ENCODE measurements at places on chromosomes 7 and 10. TPM values are rescaled to one million over a fixed set of nuclear protein-coding genes. Genes with fewer than 3 reads are reported as not detected.
A peak's percentile ranks its signal among the peaks of the same experiment; 100 is the strongest.

Gene SFMBT2
- 0.07 TPM for total RNA-seq

Gene STYXL1
- 98.2 TPM for total RNA-seq

- H3K36me3 ChIP-seq: no peaks in the 10 kb centered on the region
- H3K4me1 ChIP-seq: no peaks in the 10 kb centered on the region
- H3K27ac ChIP-seq: no peak overlapping the region
- no peak overlapping the region for H3K4me3 ChIP-seq
Observed at GRCh38 chr7:115191526-115191925, 269.6 kb downstream of the MDFIC start.

DNA sequence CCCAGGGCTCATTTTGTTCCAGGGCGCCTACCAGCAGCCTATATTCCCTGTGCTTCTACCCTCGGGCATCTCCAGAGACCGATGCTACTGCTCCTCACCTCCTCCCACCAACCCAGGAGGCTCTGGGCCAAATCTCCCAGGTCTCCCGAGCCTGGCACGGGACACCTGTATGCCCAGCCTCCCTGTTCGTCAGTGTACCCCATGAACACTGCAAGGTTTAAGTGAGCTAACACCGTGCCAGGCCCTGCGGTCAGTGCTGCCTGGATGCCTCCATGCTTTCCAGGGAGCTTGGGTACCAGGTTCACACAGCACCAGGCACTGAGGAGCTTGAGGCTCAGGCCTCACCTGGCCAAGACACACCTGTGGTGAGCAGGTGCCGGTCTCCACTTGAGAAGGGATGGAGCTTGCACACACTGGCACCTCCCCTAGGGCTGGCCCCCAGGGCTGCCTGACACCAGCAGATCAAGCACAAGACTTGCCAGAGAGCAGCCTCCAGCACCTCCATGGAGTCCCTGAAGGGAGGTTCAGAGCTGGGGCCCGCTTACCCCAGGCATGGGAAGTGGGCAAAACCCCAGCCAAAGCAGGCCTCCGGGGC, 80.3 kb downstream of the FAM53B start:
- DNase-seq: no peak
- H3K36me3 ChIP-seq: no peaks in the 10 kb centered on the region
- H3K27me3 ChIP-seq: no peaks in the 10 kb centered on the region
- no peak overlapping the region for H3K4me3 ChIP-seq
- H3K4me1 ChIP-seq: no peaks in the 10 kb centered on the region
- no peak overlapping the region for H3K27ac ChIP-seq

GRCh38 chr7:3043544-3044371, at the start of gene CARD11:
TSS of gene CARD11 (minus strand) at chr7:3043867. CDS start at chr7:2958506, 85,361 bp downstream.
- H3K27ac ChIP-seq: peak within 1 kb of the TSS; percentile 56
- peaks cover 15% of the 10 kb centered on the region for H3K4me1 ChIP-seq
- no peaks in the 10 kb centered on the region for H3K27me3 ChIP-seq
- H3K4me3 ChIP-seq: peak within 1 kb of the TSS; percentile 91

GRCh38 chr7:42930889-42931288, 1.1 kb downstream of the PSMA2 start:
- H3K4me3 ChIP-seq: peak overlapping the region; percentile 81
- H3K4me1 ChIP-seq: peaks cover 30% of the 10 kb centered on the region
- 0 out of 2 replicates have a peak overlapping the region, but pooled peaks have one; percentile 0 for H3K27ac ChIP-seq
- no peaks in the 10 kb centered on the region for H3K27me3 ChIP-seq
- H3K36me3 ChIP-seq: peaks cover 35% of the 10 kb centered on the region

DNA sequence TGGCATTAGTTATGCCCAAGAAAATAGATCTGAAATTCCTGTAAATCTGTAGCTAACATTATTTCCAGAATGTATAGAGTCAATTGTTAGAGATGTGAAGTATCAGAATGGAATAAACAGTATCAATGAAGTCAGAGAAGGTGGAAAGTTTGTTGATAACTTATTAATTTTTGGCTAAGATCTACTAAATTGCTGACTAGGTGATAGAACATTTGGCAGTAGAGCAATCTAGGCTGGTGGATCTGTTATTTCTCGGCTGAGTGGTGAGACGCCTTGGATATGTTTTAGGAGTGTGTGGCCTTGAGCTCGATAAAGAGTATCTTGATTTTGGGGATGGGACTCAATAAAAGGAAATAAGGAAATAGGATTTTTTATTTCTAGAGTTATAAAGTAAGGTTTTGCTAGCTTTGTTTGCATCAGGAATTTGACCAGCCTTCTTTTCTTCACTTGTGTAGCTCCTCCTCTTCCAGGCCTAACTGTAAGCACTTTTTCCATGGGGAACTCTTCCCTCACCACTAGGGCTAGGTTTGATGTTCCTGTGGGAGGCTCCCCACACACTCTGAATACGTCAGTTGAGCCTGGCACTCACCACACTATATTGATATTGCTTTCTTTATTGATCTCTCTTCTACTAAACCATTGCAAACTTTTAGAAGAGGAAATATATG, 86.8 kb upstream of the CSTF2T start:
- no peak for DNase-seq
- no peak overlapping the region for H3K27ac ChIP-seq
- H3K4me3 ChIP-seq: no peak overlapping the region
- no peaks in the 10 kb centered on the region for H3K36me3 ChIP-seq
- H3K4me1 ChIP-seq: no peaks in the 10 kb centered on the region
